ENCODE measurements at places on chromosomes 5 and 9. TPM values are rescaled to one million over a fixed set of nuclear protein-coding genes. Genes with fewer than 3 reads are reported as not detected.

CAVIN4 gene
- total RNA-seq, result 12.9 TPM

SEMA4D gene
- 12.0 TPM for total RNA-seq

OR1L8 gene
- not detected for total RNA-seq

DPYSL3 gene
- 977 TPM for total RNA-seq

DAP gene
- total RNA-seq, result 5.8 TPM

SOHLH1 gene
- not detected for total RNA-seq

EPB41L4A gene
- total RNA-seq, result 78.8 TPM

CCL19 gene
- total RNA-seq, result not detected

MZB1 gene
- total RNA-seq, result not detected

DAB2 gene
- 23.4 TPM for total RNA-seq

GFI1B gene
- not detected for total RNA-seq

PIP5KL1 gene
- total RNA-seq, result 1.4 TPM

SLC36A2 gene
- total RNA-seq, result not detected

C5orf52 gene
- not detected for total RNA-seq

SHROOM1 gene
- total RNA-seq, result 0.47 TPM

PWWP2A gene
- 43.0 TPM for total RNA-seq
